ENCODE measurements at places on chromosomes 11 and 22. TPM values are rescaled to one million over a fixed set of nuclear protein-coding genes. Genes with fewer than 3 reads are reported as not detected.

GRCh38 chr11:59822989-59823566, 12.5 kb upstream of the MRPL16 start:
- no peak for DNase-seq

- no peak for DNase-seq
Measured at GRCh38 chr11:30197869-30198268, 32.9 kb upstream of the FSHB start.

- no peak for DNase-seq
Measured at GRCh38 chr11:70364745-70365543, 33.4 kb upstream of the CTTN start.

DNA sequence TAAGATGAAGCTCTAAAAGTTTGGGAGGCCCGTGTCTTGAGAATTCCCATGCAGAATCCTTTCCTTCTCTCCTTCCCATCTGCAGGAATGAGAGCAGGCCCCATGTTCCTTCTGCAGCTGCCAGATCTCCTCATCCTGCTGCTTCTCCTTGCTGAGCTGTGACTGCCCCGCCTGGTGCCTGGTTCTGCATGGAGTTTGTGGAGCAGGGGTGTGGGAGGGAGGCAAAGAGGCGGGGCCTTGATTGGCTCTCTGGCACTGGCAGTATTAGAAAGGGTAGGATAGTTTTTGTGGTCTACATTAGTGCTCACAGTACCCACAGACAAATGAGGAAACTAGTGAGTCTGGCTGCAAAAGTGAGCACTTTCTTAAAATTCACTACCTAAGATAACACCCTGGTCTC, 91.1 kb upstream of the CLPB start:
- DNase-seq, result no peak

DNA sequence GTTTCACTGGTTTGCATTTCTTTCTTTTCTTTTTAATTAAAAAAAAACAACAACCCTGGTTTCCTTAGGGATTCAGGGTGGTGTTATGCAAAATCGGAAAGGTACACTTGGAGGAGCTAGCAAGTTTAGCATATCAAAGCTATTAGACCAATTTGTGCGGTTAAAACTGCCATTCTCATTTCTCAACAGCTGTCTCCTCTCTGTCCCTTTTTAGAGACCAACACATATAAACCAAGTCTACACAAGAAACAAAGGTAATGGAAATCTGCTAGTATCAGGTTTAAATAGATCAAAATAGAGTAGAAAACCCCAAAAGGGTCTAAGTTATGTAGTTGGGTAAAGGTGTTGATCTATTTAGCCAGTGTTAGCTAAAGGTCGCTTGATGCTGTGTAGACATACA, 1.7 kb upstream of the SESN3 start:
- no peak for DNase-seq

DNA sequence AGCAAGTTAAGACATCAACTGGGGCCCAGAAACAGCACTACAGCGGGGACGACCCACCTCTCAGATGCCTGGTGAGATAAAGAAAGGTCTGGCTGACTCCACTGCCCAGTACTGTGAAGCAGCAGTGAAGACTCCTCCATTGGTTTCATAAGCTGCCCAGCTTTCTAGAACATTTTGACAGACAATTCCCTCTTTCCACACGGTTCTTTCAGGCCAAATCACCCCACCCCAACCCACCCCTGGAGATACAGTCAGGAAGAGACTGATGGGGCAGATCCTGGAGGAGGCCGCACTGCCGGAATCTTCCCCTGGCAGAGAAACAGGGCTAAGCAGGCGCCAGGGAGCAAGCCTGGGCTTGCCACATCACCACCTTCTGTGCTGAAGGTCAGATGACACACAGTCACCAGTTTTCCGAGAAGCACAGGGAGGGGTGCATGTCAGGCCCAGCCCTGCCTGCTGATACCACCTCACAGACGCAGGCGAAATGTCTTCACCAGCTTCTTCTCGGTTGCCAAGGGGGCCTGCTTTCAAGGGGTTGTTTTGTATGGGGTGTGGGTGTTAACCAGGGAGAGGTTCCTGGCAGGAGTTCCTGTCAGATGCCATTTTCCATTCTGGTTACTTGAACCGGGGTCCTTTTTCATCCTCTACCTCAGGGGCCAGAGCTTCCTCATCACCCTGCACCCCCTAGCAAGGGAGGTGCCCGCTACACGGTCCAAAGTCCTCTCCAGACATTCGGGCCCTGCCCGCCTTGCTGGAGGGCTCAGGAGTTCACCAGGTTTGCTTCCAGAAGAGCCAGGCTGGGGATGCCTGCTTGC, 1.4 kb upstream of the NEAT1 start:
- peak; percentile 92 for DNase-seq

DNA sequence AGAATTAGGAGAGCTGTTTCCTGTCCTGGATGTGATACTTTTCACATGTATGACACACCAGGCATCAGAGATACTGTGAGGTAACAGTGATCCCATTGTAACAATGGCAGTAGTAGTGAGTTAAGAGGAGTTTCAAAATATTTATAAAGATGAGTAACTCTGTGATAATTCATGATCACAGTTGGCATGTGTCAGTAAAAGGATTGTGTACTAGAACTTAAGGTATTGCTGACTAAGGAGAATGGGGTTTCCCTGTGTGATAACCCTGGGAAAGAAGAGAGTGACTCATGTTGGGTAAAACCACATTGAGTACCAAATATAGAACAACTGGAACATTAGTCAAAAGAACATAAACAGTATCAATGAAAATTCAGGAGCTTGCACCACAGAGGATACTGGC, 22.9 kb upstream of the SLC5A1 start:
- no peak for DNase-seq

- no peak for DNase-seq
Measured at GRCh38 chr22:50572965-50573364, 5.3 kb downstream of the CPT1B start.

DNA sequence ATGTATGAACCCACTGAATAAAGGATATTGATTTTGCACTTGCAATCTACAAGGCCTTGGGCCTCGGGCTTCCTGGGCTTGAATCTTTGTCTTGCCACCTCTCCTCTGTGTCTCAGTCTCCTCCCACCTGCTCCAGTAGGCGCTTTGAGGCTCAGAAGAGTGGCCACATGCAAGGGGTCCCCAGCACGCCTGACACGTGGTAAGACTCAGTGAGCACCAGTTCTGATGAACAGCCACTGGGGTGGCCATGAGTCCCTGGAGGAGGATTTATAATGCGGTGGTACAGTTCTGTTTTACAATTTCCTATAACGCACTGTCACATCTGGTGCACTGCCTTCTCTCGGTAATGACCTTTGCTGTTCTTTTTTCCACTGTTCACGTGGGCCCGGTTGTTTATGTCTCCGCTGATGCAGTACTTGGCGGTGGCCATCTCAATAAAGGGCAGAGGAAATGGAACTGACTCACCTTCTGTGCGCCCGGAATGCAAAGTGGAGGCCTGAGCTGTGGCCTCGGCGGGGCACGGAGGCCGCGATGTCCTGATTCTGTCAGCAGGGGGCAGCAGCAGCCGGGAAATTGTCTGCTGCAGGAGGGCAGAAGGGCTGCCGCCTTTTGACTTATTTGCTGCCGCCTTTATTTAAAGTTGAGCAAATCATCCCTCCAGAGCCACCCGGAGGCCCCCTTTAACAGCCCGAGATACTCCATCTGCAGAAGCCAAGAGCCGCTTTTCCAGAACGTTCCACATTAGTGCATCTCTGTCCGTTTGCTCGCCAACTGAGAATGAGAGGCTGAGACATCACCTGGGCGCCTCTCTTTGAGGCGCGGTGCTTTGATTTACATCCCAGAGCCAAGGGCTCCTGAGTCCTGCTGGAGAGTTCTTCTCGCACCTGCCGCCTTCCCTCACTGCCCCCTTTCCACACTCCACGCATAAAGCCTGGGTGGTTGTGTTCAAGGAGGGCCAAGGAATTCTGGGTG, 6.0 kb upstream of the IFT27 start:
- DNase-seq, result peak; percentile 95

GRCh38 chr11:68325907-68326220, 13.5 kb downstream of the LRP5 start:
- DNase-seq, result no peak

The OR4A16 gene
- not detected for total RNA-seq

The VWA5A gene
- total RNA-seq, result 33.7 TPM

The POU2AF1 gene
- total RNA-seq, result 1.3 TPM

The ZNF215 gene
- 2.4 TPM for total RNA-seq

The ESAM gene
- total RNA-seq, result 116 TPM

The H19 gene
- total RNA-seq, result 193 TPM

All from left lung (tissue), 14 donors.